ENCODE measurements at places on chromosomes 2 and 18.
A peak's percentile ranks its signal among the peaks of the same experiment; 100 is the strongest.

DNA sequence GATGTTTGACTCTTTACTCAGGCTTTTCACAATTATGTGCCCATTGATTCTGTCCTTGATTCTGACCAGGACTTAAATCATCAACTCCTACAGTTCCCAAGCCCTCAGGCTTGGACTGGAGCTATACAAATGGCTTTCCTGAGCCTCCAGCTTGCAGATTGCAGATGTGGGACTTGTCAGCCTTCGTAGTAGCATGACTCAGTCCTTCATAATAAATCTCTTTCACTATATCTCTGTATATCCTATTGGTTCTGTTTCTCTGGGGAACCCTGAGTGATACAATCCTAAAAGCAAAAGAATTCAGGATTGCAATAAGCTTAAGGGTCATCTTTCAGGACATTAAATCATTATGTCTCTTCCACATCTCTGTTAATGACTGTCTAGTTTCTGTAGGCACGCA, 356.6 kb downstream of the RIT2 start:
- DNase-seq = no peak

- DNase-seq = no peak
These were observed 28.6 kb upstream of the AP1S3 start for GRCh38 chr2:223865907-223866508.

DNA sequence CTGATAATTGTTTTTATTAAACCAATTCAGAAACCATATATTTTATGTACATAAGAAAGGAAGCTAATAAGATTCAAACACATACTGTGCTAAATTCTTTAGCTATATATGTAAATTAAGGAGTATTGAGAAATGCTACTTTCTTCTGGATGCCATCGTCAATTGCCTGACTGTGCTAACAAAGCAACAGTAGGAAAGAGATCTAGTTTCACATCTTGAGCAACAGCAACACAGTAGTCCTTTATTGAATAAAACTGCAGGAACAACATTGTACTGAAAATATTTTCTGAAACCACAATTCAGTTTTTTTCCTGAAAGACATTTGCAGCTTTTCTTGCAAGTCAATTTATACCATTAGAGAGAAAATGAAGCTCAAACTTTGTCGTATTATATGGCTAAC, 1404.9 kb upstream of the SLC39A10 start:
- no peak for DNase-seq

DNA sequence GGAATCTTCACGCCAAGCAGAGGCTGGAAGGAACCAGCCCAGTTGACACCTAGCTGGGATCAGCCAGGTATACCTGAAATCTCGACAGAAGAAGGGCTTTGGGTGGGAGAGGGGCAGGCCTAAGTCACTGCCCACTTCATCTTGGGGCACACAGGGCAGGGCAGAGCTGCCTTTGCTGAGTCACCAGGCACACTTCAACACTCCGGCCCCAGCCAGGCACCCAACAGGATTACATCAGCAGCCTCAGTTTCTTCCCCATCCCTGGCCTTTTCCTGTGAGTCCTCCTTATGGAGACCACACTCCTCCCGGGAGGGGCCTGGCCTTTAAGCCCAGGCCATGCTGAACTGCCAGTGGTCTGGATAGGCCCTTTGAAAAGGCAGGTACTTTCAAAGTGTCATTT, 201.7 kb upstream of the HS6ST1 start:
- no peak for DNase-seq

DNA sequence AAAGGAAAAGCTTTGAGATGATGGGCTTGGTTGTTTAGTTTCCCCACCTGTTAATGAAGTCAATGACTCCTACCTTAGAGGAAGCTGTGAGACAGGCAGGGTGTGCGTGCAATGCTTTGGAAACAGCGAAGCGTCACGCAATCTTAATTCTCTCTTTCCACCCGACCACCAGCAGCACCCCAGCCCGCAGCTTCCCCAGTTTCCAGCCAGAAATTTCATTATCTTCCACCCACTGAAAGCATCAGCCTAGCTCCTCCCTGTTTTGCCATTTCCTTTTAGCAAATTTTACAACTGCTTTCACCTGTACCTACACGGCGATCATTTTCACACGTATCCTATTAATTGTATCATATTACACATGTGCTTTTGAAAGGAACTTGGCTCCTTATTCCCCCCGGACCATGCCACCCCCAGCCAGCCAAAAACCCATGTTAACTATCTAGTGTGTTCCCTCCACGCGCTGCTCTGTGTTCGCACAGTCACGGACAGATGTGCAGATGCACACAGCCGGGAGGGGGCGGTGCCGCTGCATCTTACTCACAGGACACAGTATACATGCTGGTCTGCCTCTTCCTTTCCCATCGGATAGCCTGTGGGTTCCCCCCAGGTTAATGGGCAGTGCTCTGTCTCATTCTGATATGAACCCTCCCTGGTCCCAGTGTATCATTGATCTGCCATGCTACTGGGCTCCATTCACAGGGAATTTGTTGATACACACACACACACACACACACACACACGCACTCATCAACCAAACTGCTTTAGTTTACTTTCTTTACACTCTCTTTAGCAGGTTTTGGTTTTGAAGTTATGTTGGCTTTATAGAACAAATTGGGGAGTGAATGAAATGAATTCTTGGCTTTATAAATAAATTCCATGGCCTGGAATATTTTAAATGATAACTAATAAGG, 22.4 kb downstream of the CYP27C1 start:
- DNase-seq = no peak

DNA sequence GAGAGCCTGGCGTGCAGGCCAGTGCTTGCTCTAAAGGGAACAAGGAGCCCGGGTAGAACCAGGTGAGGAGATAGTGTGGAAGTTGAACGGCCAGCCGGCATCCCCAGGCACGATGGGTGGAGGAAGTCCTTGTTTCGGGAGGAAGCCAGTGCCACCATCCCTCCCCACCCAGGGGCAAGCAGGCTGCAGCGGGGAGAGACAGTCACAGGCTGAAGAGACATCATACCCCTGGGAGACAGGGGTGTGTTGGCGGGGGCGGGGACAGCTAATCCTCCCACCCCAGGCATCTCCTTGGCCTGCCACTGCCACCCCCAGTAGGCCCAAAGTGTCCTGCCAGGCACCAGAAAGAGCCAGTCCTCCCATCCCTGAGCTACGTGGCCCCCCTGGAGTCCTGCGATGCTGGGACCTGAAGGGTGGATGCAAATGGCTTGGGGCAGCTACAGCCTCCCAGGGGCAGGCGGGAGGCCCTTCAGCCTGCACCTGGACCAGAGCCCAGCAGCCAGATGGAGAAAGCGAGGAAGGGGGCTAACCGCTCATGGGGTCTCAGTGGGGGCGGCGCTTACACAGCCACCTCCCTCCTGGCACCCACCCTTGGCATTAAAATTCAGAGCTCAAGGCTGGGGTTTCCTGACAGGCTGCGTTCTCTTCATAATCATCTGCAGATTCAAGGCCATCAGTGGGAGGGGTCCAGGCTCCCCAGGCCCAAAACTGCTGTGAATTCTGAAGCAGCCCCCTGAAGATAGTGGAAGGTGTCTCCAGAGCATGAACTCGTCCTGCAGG, 14.8 kb upstream of the GPR55 start:
- DNase-seq = no peak

- DNase-seq = peak; percentile 97
These were observed 23.6 kb upstream of the HES6 start for GRCh38 chr2:238263204-238264071.

GRCh38 chr2:180564051-180564450, 416.4 kb upstream of the UBE2E3 start:
- no peak for DNase-seq

- no peak for DNase-seq
These were observed 837.4 kb downstream of the LRRTM4 start for GRCh38 chr2:76684756-76685155.

- no peak for DNase-seq
These were observed 35.3 kb upstream of the HDAC4 start for GRCh38 chr2:239436076-239436475.

DNA sequence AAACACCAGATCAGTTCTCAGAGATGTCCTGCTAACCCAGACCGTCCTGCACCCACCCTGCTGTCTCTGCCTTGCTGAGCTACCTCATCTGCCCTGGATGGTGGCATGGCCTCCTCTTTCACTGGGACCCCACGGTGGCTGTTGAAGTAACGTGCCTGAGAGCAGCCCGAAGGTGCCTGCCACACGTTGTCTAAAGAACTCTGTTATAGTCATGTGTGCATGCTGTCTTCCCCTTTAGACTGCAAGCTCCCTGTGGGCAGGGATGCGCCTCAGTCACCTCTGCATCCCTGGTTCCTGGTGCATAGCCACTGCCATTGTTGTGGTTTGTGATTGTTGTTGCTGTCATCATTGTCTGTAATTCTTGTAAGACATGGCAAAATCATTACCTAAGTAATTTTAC, 235.9 kb downstream of the EIPR1 start:
- no peak for DNase-seq

GRCh38 chr2:239073745-239074530, 226.1 kb downstream of the TWIST2 start:
- no peak for DNase-seq

- DNase-seq = no peak
These were observed 43.1 kb upstream of the NABP1 start for GRCh38 chr2:191634791-191635190.

GRCh38 chr2:102141011-102141943, 1.3 kb upstream of the IL1R1 start:
- no peak for DNase-seq

- DNase-seq = no peak
These were observed 50.6 kb upstream of the YWHAQ start for GRCh38 chr2:9681427-9681817.

- DNase-seq = no peak
These were observed 10.4 kb upstream of the NPAS2 start for GRCh38 chr2:100809506-100809905.

DNA sequence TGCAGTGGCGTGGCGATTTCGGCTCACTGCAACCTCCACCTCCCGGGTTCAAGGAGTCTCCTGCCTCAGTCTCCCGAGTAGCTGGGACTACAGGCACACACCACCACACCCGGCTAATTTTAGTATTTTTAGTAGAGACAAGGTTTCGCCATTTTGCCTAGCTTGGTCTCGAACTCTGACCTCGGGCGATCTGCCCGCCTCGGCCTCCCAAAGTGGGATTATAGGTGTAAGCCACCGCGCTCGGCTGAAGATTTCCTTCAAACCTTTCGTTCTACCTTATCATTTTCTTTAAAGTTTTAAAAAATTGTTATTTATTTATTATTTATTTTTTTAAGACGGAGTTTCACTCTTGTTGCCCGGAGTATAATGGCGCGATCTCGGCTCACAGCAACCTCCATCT, 979 bp upstream of the WDR43 start:
- no peak for DNase-seq

DNA sequence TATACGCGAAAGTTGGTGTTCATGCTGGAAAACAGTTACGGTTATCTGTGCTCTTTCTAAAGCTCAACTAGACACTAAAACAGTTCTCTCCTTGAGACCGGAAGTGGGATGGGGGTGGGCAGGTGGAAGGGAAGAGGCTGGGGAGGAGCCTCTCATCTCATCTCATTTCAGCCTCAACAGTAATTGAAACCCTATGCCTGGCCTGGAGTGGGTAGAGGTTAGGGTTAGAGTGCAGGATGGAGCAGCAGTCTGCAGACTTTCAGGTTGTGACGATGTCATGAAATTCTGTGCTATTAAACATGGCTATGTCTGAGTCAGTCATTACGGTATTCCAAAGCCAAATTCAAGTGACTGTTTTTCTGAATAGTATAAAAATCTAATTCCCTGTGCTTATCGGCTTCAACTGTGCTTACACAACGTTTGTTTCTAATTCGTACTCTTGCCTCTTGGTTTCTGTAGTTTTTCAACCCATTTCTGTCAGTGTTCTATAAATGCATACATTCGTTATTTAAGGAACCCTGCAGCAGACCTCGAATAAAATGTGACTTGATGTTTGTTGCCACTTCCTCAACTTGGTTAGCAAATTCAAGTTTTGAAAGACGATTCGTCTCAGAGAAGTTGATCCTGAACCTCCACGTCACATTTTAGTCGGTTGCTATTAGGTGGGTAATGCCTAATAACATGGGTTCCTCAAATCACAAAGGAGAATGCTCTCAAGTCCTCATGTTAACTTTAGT, 75.8 kb upstream of the TCF7L1 start:
- no peak for DNase-seq

Data from tibial artery (tissue), 4 donors.